Stimulated activated CD4-positive, alpha-beta T cell treated with anti-CD3 and anti-CD28 coated beads, Interleukin-1b, Interleukin-23, amount 100 ng/mL, for 1 hour (primary cell): ENCODE measurements at places on chromosomes 7 and 10.

DNA sequence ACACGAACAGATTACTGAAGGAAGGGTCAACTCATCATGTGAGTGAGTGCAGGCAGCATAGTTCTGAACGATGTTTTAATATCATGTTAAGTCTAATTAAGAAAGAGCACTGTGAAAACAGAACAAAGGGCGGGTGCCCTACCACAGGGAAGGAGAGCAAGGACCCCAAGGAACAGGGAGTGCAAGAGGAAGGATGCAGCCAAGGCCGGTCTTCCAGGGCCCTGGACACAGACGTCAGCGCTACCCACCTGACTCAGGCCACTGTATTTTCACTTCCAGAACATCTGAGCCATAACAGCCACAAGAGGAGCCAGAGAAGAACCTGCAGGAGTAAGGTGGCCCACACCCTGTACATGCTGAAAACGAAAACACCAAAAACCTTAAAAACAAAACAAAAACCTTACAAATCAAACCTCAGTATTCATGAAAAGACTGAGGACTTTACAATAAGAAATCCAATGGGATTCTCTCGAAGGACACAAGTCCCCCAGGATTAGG lies 506.1 kb upstream of the AKR1E2 start:
- no peak for DNase-seq

- DNase-seq, result no peak
Observed at GRCh38 chr10:22372917-22373316, 27.6 kb downstream of the SPAG6 start.

DNA sequence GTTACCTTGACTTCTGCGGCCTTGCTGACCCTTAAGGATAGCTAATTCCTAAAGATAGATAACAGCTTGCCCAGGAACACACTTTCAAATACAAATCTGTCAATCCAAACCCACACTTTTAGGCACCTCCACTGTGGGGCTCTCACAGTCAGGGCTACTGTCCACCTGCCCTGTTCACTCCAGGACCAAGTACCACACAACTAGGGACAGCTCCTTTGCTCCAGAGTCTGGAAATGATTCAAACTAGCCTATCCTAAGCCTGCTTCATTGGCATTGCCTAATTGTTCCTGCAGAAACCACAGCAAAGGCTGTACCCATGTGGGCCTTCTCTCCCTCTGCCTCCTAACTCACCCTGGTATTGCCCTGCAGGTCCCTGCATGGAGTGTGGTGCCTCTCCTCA lies 538.9 kb upstream of the IGFBP3 start:
- DNase-seq, result no peak

- DNase-seq, result no peak
Observed at GRCh38 chr10:59578741-59579140, 130.9 kb downstream of the SLC16A9 start.
